Stimulated activated CD4-positive, alpha-beta T cell treated with anti-CD3 and anti-CD28 coated beads, Interleukin-1b, Interleukin-23, amount 100 ng/mL, for 24 hours (primary cell): ENCODE measurements at places on chromosomes 1 and 21.

GRCh38 chr21:32320059-32320458 is 21.4 kb downstream of the MRAP start:
- DNase-seq: no peak

DNA sequence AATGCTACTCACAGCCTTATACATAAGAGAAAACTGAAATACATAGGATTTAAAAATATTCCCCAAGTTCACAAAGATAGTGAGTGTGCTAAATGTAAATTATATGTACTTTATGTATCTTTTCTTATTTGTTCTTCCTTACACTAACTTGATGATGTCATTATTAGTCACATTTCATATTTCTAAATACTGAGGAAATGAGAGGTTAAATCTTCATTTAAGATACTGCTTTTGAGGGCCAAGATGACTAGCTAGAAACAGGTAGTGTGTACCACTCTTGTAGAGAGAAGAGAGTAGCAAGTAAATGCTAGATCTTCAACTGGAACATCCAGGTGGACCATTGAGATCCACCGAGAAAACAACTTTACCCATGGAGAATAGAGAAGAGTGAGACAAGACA is 29.8 kb downstream of the PYHIN1 start:
- no peak for DNase-seq

DNA sequence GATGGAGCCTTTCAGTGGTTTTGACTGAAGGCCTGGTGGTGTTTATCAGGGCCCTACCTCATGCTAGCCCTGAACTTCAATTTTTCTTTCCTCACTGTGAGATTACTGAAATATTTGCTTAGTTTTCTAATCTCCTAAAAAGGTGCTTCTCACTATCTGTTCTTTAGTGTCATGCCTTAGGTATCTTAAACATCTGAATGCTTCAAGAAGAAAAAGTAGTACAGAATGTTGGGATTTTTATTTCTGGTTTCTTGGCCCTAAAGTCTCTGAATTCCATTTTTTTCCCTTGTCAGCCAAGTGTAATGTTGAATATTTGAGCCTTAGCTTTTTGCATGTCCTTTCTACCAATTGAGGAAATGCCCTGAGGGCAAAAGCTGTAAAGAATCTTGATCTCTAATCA is 47.9 kb upstream of the PRKACB start:
- DNase-seq: no peak

- no peak for DNase-seq
Observed at GRCh38 chr1:169647512-169647911, 17.6 kb upstream of the SELP start.
